ENCODE measurements at places on chromosomes 16 and 17.

DNA sequence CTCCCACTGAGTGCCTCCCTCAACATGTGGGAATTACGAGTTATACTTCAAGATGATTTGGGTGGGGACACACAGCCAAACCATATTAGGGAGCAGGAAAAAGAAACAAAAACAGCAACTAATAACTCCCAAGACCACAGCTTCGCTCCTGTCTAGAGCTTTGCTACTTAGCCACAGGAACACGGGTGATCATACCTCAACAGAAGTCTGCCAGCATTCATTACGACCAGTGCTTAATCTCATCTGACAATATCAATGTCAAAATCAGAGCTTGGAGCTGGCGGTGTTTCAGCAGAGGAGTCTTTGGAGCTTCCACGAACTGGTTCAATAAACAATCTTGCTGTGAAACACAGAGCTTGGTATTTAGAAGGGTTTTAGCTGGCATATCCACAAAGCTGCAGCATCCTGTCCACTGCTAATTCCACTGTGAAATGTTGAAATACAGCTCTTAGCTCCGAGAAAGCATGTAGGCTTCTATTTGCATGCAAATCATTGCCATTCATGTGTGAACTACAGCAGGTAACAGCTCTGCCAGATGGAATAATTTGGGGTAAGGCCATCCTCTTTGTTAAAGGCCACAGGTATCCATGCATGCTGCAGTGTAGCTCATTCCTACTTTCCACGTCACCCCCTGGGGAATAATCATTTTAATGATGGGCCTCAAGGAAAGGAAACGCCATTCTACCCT is 128.4 kb upstream of the GOT2 start:
- no peak for DNase-seq

- DNase-seq = no peak
Measured at GRCh38 chr16:11791144-11791828, 5.8 kb downstream of the ZC3H7A start.

DNA sequence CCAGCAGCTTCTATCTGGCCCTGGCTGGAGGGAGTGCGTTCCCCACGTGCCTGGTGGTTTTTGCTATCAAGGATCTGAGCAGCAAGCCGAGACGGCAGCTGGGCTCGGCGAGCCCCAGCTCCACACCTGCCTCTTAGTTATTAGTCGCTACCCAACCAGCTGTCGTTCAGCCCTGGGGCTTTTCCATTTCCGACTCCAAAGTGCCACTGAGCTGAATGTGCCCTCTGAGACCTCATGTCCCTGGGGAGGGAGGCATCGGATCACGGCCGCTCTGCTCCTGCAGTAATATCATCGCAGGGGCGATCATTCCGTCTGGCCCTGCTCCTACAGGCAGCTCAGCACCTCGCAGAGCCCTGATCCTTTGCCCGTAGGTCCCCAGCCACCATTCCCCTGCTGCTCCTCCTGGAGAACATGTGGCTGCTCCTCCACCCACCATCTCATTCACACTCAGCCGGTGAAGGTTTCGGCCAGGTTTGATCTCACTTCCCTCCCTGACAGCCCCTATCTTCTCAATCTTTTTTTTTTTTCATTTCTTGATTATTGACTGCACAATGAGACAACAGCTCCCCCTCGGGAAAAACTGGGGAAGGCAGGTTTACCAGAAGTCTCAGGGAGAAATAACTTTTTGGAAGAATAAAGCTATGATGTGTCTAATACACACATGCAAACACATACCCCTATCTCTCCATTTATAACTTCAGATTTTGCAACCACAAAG is 86.7 kb downstream of the ZFHX3 start:
- DNase-seq = no peak

- no peak for DNase-seq
Measured at GRCh38 chr16:65038100-65038499, 83.8 kb downstream of the CDH11 start.

- DNase-seq = no peak
Measured at GRCh38 chr17:69654981-69655855, 240.7 kb downstream of the MAP2K6 start.

- no peak for DNase-seq
Measured at GRCh38 chr16:67571464-67571863, 9.1 kb downstream of the CTCF start.

GRCh38 chr16:10936272-10936984 is 5.8 kb downstream of the DEXI start:
- no peak for DNase-seq

DNA sequence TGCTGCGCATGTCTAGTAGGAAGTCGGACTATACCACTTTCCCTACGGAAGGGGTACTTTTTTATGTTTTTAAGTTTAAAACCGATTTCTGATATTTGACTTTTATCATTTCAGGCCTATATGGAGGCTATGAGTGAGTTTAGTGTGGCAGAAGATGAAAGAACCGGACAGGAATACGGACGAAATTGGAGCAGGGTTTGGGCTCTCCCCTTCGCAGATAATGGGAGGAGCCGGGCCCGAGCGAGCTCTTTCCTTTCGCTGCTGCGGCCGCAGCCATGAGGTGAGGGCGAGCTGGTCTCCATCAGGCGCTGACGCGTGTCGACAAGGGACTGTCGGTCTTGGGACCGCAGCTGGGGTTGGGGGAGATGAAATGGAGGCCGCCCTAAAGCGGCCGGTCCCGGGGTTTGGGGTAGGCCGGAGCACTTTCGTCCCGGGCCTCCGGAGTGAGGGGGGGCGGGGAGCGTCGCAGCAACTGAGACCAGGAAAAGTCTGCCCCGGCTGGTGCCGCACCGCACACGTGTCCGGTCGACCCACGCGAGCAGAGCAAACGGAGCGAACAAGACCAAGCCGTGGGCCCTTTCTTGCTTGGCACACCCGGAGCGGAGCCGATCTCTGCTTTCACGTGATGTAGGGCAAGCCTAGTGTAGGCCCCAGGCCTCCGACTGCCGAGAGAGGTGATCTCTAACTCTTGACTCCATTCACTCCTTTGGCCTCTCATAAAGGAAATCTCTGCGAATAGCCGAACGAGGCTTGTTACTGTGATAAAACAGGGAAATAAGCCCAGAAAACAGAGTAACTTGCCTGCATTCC is at the start of gene RPL19:
TSS of gene RPL19 (plus strand) at position 214 of the 810 bp plus-strand sequence. CDS start at position 276, 62 bp downstream.
- peak; percentile 67 for DNase-seq

GRCh38 chr17:56774650-56775049 is 59.1 kb downstream of the C17orf67 start:
- no peak for DNase-seq

GRCh38 chr16:75580-76501 is 2.2 kb upstream of the MPG start:
- no peak for DNase-seq

DNA sequence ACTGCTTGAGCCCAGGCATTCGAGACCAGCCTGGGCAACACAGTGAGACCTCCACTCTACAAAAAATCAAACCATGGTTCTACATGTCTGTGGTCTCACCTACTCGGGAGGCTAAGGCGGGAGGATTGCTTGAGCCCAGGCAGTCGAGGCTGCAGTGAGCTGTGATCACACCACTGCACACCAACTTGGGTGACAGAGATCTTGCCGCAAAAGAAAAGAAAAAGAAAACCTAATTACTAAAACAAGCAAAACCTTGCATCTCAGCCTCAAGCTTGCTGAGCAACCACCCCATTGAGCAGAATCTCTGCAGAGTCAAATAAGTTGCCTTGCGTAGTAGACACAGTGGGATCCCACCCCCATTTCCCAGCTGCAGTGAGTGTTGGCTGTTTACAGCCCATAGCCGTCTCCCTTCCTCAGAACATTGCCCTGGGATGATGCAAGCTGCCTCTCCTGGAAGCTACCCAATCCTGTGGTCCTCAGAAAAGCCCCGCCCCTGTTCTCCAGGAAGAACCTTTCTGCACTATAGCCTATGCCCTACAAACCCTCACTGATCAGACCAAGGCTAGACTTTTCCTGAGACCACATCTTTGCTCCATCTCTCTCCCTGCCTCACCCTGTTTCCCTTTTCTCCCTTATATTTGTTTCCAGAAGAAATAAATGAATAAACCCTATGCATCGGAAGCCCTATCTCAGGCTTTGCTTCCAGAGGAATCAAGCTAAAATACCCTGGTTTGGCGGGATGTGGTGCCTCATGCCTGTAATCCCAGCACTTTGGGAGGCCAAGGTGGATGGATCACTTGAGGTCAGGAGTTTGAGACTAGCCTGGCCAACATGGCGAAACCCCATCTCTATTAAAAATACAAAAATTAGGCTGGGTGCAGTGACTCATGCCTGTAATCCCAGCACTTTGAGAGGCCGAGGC is 16.7 kb upstream of the ERN2 start:
- DNase-seq = no peak
